Suppressor macrophage treated with lipopolysaccharide for 1 hour (primary cell): ENCODE measurements at places on chromosomes 16 and 17.

GRCh38 chr16:6165330-6165979 is 1067.9 kb upstream of the EEF2KMT start:
- DNase-seq, result no peak

GRCh38 chr16:23742766-23743165 is 12.1 kb upstream of the CHP2 start:
- DNase-seq, result no peak

GRCh38 chr17:64171041-64171440 is 41.1 kb upstream of the ERN1 start:
- DNase-seq, result no peak

- no peak for DNase-seq
Observed at GRCh38 chr17:76707985-76708807, 2.6 kb downstream of the MXRA7 start.

DNA sequence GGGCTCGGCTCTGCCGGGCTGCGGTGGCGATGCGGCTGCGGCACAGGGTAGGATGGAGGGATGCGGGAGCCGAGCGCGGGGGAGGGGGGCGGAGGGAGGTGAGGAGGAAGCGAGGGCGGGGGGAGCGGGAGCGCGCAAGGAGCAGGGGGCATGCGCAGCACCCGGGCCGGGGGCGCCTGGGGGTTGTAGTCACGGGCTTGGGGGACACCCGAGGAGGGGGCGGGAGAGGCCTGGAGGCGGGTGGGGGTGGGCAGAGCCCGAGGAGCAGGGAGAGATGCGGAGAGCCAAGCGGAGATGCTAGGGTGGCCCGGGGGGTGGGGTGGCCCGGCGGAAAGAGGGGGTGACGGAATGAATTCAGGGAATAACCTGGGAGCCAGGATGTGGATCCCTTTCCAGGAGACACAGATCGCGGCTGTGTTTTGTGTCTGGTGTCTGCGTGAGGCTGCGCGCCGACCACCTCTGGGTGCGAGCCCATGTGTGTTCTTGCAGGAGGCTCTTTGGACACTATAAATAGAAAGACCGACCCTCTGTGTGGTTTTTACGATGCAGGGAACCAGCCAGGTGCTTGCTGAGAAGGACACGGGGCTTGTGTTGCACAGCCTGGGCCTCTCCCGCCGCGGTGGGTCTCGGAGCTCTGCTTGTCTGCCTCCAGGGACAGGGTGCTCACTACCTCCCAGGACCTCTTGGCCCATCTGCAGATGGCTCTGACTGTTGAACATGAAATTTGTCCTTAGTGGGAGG is at the start of gene STX1B:
STX1B (minus strand) TSS at position 54 of the 741 bp plus-strand sequence. CDS start 242 bp downstream, outside the sequence.
- DNase-seq, result no peak
